ENCODE measurements at places on chromosomes 11 and 22. TPM values are rescaled to one million over a fixed set of nuclear protein-coding genes. Genes with fewer than 3 reads are reported as not detected.

PLCB3 gene
- total RNA-seq = 34.6 TPM

GP1BB gene
- total RNA-seq = 0.83 TPM

FOSL1 gene
- 124 TPM for total RNA-seq

CACNA1I gene
- total RNA-seq = 0.02 TPM

C11orf86 gene
- total RNA-seq = not detected

SYT8 gene
- 141 TPM for total RNA-seq

SCN2B gene
- total RNA-seq = not detected

HNRNPUL2 gene
- total RNA-seq = 36.4 TPM

OR52E8 gene
- not detected for total RNA-seq

NXPE1 gene
- not detected for total RNA-seq

PRR33 gene
- total RNA-seq = not detected

PLXNB2 gene
- 199 TPM for total RNA-seq

DEUP1 gene
- not detected for total RNA-seq

MPZL2 gene
- total RNA-seq = 13.7 TPM

LINC01488 gene
- not detected for total RNA-seq

FAM111B gene
- 1.6 TPM for total RNA-seq

GAB2 gene
- 4.5 TPM for total RNA-seq

GLYAT gene
- not detected for total RNA-seq

Data from MCF 10A (cell line).